ENCODE measurements at places on chromosomes 6 and 20. TPM values are rescaled to one million over a fixed set of nuclear protein-coding genes. Genes with fewer than 3 reads are reported as not detected.

GRCh38 chr6:33967966-33968724 is 164.3 kb upstream of the MLN start:
- peak; percentile 5 for DNase-seq

C20orf202 gene
- total RNA-seq, result not detected

DNA sequence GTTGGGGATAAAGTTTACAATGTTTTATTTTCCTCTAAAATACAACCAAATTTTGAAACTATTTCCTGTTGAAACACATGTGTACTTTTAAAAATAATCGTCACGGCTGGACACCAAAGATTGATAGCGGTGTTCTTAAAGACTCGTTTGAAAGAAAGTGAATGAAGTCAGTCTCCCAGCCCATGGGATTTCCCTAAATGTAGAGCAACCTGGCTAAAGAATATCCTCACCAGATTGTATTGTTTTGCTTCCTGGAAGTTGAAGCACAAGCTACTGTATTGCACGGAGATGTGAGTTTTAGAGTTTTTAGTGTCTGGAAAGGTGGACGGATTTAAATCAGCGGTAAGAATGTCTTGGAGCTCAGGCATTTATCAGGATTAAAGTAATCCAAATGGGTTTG is 189.5 kb downstream of the THBS2 start:
- DNase-seq, result no peak

GRCh38 chr6:116191881-116192280 is 62.0 kb downstream of the TSPYL4 start:
- DNase-seq, result no peak

- no peak for DNase-seq
Observed at GRCh38 chr6:49499126-49499525, 597 bp upstream of the GLYATL3 start.

- DNase-seq, result no peak
Observed at GRCh38 chr20:63897978-63898561, 3.1 kb downstream of the DNAJC5 start.

- no peak for DNase-seq
Observed at GRCh38 chr6:75081921-75082320, 123.9 kb downstream of the COL12A1 start.

- no peak for DNase-seq
Observed at GRCh38 chr6:42834056-42834455, 45.4 kb upstream of the RPL7L1 start.

CRISP2 gene
- total RNA-seq, result not detected

GRCh38 chr6:143140767-143141166 is 80.1 kb downstream of the AIG1 start:
- no peak for DNase-seq

E2F3 gene
- 9.9 TPM for total RNA-seq

DNA sequence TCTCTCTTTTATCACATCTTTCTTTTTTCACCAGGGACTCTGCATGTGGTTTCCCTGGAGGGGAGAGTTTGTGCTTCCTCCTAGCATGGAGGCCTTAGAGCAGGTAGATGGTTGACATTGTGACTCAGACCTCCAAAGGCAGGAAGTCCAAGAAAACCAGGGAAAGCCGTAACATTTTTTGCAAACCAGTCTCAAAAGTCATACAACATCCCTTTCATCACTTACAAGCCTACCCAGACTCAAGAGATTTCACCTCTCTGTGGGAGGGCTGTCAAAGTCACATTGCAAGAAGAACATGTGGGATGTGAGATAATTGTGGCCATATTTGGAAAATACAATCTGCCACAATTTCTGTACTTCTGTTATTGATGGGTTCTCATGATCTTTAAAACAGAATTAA is 46.2 kb downstream of the SNRNP48 start:
- no peak for DNase-seq

THBS2 gene
- total RNA-seq, result 373 TPM

DNA sequence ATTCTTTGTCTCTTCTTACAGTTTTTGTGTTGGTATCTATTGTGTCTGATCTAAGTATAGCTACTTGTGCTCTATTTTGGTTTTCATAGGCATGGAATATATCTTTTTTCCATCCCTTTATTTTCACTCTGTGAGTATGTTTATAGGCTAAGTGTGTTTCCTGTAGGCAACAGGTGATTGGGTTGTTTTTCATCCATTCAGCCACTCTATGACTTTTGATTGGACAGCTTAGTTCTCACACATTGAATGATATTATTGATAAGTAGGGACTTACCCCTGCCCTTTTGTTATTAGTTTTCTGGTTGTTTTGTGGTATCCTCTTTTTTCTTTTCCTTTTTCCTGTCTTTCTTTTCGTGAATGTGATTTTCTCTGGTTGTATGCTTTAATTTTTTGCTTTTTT is 67.9 kb downstream of the MLIP start:
- DNase-seq, result no peak

DNA sequence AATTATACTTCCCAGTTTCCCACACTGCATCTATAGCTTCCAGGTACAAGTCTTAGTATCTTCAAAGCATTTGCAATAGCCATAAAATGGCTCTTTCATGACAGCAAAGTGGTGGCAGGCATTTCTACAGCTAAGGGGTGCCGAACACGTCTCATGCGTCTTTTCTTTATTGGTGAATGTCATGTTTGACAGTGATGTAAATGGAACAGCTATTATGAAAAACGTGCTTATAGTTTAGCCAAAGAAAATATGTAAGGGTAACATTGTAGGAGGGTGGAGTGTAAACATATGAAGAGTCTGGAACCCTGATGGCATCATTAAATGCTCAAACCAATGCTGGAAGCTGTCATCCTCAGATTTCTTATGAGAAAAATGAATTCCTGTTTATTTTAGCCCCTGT is 37.9 kb downstream of the COL11A2 start:
- peak; percentile 11 for DNase-seq

DNA sequence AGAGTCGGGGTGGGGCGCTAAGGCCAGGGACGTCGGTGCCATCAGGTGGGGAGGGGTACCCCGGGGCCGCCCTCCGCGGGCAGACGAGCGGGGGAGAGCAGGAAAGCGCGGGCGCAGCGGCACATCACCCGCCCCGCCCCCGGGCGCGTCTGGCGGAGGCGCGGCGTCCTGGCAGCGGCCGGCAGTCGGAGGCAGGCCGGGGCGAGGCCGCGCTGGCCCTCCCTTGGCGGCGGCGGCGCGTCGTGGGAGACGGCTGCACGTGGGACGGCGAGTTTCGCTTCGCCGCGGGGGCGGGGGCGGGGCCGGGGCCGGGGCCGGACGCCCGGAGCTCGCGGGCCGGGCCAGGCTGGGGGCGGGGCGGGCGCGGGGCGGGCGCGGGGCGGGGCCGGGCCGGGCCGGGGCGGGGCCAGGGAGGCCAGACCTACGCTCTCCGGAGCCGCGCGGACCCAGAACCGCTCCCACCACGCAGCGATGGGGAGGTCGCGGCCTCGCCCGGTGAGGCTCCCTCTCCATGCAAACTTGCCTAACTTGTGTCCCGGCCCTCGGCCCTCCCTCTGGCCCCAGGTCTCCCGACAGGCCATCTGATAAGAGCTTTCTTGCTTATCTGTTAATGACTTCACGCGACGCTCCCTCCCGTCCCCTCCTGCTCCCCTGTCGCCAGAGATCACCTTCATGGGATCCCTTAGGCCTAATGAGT is 12.5 kb downstream of the ITPR3 start:
- DNase-seq, result peak; percentile 92
